Stimulated activated CD4-positive, alpha-beta T cell treated with anti-CD3 and anti-CD28 coated beads, Interleukin-15, amount 100 ng/mL, for 48 hours (primary cell): ENCODE measurements at places on chromosomes 4 and X.

GRCh38 chrX:111823128-111823527 lies 52.9 kb upstream of the TRPC5OS start:
- DNase-seq: no peak

GRCh38 chr4:90641861-90642599 lies 514.8 kb downstream of the CCSER1 start:
- DNase-seq: no peak

DNA sequence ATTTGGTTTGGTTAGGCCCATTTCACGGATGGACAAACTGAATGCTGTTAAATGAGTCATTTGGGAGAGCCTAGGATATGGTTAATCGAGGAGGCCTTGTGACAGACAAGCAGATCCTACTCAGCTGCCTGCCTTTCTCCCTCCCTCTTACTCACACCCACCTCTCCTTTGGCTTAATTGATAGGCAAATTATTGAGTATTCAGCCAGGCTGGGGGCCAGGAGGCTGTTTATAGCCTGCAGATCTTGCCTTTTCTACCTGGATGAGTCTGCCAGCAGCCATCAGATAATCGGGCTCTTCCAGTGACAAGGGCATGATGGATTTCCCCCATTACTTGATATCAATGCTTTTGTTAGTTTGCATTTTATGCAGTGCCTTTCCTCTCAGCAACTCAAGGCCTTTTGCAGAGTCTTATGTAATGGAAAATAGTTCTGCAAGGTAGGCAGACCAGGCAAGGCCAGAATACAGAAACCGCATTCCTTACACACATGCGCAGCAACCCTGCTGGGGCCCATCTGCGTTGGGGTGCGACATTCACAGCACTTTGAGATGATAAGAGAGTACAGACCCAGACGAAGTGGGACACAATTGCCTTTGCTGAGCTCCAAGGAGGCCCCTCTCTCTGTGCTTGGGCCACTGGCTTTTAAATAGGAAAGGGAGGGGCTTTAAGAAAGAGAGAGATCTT lies 96.2 kb upstream of the ATP6AP2 start:
- DNase-seq: no peak

- no peak for DNase-seq
Measured at GRCh38 chrX:23046443-23046842, 46.7 kb downstream of the DDX53 start.

DNA sequence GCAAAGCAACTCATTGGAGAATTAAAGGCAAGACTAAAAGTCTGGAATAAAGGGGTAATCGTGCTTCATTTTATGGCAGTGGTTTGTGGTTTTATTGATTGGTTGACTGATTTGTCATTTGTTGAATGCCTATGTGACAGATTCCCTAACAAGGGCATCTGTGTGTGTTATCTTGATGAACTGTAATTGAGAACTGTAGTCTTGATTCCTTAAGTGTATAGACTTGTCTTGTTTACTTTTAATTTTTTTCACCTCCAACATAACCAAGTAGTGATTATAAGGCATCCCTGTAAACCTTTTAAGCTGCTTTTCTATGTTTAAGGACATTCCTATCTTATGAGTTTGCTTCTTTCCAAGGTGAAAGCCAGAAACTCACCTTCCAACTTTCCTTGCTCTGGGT lies 216.0 kb upstream of the TAPT1 start:
- no peak for DNase-seq

DNA sequence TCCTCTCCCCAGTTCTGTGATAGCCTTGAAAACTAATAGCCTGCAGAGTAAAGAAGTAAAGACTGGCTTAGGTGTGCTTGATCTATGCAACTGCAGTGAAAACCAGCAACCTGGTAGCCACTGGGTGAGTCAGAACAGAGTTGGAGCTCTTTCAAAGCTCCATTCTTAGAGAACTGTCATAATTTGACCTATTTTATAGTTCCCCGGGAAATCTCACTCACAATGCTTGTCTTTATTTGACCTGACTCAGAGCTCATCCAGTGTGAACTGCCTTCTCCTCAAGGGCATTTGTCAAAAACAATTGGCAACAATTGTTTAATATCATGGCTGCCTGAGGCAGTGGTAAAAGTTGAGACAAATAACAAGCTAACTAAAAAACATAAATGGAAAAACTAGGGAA lies 213.0 kb upstream of the NHS start:
- DNase-seq: no peak

- DNase-seq: no peak
Measured at GRCh38 chr4:47406408-47406807, 57.1 kb downstream of the COMMD8 start.

- DNase-seq: no peak
Measured at GRCh38 chr4:183195534-183195933, 96.5 kb downstream of the WWC2 start.

GRCh38 chr4:26372525-26373172 lies 51.8 kb downstream of the RBPJ start:
- DNase-seq: peak; percentile 8

- no peak for DNase-seq
Measured at GRCh38 chr4:184612074-184612473, 37.2 kb downstream of the CASP3 start.

DNA sequence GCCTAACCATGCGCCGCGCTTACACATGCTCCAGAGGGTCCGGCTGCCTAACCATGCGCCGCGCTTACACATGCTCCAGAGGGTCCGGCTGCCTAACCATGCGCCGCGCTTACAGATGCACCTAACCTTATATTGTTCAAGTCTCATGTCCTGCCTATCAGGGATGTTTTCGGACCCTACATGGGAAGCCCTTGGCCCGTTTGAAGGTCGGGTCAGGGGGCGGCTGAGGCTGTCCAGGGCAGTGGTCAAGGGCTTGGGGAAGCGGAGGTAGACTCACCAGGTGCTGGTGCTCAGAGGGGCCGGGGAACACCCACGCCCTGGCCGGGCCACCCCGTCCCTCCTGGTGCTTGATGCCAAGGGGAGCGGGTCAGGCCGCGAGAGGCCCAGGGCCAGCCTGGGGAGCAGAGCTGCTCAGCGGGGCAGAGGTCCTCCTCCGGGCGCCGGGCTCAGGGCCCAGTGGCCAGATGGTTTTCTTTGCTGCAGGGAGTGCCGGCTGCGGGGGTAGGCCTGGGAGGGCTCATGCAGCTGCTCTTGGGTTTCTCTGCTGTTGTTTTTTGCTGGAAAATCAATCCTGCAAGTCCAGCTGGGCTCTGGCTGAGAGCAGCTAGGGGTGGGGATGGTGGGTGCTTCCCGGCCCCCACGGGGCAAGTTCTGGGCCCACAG lies 35.4 kb upstream of the SPON2 start:
- no peak for DNase-seq

GRCh38 chr4:1625600-1626138 lies 58.4 kb downstream of the FAM53A start:
- no peak for DNase-seq

- no peak for DNase-seq
Measured at GRCh38 chr4:86497980-86498862, 95.9 kb upstream of the PTPN13 start.

DNA sequence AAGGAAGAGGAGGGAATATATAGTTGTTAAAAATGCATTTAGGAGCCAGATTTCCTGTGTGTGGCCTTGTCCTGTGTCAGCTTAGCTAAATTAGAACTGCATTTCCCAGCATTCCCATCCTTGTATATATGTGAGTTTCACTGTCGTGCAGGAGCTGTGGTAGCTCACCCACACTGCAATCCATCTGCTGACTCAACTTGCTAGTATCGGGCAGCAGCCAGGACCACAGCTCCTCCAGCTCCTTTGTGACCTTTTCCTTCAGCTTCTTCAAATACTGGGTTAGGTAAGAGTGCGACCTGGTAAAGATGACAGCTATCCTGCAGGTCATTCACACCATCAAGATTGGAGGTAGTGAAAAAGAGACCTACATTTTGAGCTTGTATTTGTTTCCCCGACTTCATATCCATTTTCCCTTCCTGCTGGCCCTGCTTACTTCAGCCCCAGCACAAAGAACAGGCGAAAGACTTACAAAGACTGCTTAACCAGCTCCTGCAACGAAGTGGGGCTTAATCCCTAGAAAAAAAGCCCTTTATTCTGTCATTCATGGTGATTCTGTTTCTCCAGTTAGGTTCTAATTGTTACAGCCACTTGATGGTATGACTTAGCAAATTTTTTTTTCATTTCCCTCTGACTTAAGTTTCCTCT lies 11.4 kb downstream of the ASIC5 start:
- DNase-seq: no peak

GRCh38 chr4:151831526-151831925 lies 70.7 kb upstream of the GATB start:
- DNase-seq: no peak

DNA sequence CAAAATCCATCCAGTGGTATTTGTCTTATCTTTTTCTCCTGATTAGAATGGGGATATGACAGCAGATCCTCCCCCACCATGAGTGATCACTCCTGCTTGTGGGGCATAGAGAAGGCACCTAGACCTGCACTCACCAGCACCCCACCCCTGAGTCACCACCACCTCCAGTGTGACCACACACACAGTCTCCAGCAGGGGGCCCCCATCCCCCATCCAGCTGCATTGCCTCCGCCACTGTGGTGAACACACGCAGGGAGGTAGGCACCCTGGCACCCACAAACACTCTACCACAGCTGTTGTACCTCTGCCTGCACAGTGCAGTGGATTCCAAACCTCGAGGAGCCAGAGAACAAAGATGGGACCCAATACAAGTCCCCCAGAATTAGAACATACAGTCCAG lies 9.0 kb upstream of the MAGEA8 start:
- DNase-seq: peak; percentile 45

- no peak for DNase-seq
Measured at GRCh38 chr4:139816856-139817255, 151.2 kb downstream of the MGST2 start.

GRCh38 chr4:161359491-161359890 lies 804.3 kb downstream of the FSTL5 start:
- no peak for DNase-seq

GRCh38 chr4:153466081-153466948 lies at the start of gene TMEM131L:
Gene TMEM131L (plus strand): TSS chr4:153466360. CDS start chr4:153466398, 38 bp downstream.
- DNase-seq: no peak

- DNase-seq: no peak
Measured at GRCh38 chr4:130214268-130214667, 1118.3 kb downstream of the C4orf33 start.

DNA sequence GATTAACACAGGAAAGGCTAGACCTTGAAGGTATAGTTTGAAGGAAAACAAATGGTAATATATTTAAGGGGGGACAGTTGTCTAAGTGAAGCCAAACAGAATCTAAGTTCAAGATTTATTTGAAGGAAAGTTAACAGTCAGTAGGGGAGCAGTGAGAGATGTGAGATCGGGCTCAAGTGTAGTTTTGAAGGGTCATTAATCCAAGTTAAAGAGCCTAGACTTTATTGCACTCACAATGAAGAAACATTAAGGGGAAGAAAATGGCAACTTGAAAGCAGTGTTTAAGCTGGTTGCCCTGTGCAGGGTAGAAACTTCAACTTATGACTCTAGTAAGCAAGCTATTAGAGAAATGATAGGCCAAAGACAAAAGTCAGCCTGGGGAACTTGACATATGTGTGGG lies 1952.2 kb downstream of the PCDH7 start:
- no peak for DNase-seq

GRCh38 chr4:148159793-148160192 lies 282.4 kb downstream of the NR3C2 start:
- no peak for DNase-seq

DNA sequence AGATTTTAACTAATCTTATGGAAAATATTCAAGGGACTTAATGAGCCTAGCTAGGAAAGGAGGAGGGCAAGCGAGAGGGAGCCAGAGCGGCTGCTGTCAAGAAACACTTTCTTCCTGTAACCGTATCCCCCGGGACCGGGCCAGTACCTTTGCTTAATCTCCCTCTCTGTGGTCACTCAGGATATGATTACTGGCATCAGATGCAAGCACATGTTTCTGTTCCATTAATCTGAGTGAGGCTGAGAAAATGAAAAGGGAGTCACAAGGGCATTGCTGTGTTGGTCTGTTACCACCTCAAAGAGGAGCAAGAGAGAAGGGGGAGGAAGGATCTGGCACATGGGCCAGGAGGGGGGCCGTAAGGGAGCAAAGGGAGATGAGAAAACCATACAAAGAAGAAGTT lies 356.7 kb upstream of the GATB start:
- DNase-seq: no peak
